OCI-M1 (cell line): ENCODE measurements at places on chromosomes 12 and 14.

DNA sequence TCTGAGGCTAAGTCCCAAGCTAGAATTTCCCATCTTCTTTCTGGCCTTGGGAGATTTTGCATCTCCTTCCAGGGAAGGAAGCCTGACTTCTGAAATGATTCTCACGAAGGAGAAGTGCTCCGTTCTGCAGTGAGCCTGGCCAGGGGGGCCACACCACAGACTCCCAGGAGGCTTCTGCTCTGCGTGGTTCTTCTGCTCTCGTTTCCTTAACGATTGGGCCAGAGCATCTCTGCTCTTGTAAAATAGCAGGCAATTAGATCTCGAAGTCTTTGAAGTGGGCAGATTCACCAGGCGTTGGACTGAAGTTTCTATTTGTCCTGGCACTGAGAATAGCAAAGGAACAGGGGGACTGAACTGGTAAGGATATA lies 6.7 kb upstream of the BATF start:
- no peak for DNase-seq

DNA sequence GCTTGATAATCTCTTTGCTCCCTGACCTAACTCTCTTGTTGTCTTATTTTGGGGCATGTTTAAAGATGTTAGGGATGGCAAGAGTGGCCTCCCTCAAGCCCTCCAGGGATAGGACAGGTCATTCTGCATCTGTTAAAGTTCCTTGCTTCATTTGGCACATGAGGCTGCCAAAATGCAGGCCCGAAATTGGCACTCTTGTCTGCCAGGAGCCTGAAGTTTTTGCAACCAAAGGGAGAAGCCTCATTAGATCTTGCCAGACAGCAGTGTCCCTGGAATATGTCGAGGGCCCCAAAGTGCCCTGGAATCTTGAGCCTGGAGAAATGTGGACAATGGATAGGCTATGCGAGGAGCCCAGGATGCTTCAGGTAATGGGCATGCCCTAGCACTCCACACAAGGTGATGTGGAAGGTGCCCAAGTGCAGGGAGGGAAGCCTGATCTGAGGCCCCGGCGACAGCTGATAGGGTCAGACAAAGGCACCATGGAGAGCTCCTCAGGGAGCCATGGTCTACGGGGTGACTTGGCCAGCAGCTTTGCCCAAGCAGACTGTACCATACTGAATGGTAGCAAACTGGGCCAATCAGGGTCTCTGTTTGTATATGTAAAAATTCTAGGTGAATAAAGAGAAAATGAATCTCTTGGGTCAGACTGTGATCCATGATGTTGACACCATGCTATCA lies 173.0 kb upstream of the WSCD2 start:
- DNase-seq = no peak

- DNase-seq = no peak
These were observed at the start of gene SLC39A2 for GRCh38 chr14:20998674-20999366. TSS of gene SLC39A2 (plus strand) at chr14:20999293. CDS start at chr14:20999447, 154 bp downstream.

GRCh38 chr14:93067088-93067487 lies 48.6 kb downstream of the ITPK1 start:
- DNase-seq = no peak

DNA sequence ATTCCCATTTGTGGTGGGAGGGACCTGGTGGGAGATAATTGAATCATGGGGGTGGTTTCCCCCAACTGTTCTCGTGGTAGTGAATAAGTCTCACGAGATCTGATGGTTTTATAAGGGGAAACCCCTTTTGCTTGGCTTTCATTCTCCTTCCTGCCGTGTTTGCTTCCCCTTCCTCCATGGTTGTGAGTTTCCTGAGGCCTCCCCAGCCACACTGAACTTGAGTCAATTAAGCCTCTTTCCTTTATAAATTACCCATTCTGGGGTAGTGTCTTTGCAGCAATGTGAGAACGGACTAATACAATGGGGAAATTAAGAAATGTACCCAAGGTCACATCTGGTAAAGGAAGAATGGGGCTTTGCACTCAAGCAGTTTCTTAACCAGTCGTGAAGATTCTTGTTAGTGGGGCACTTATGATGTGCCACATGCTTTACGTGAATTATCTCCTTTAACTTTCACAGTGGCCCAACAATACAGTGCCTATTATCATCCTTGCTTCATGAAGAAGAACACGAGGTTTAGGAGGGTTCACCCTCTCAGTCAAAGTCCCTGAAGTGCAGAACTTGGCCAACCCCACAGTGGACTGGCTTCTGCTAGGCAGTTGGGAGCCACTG lies 234.3 kb downstream of the EFCAB11 start:
- DNase-seq = no peak

GRCh38 chr14:68814539-68815297 lies 21.9 kb upstream of the ZFP36L1 start:
- peak; percentile 70 for DNase-seq

DNA sequence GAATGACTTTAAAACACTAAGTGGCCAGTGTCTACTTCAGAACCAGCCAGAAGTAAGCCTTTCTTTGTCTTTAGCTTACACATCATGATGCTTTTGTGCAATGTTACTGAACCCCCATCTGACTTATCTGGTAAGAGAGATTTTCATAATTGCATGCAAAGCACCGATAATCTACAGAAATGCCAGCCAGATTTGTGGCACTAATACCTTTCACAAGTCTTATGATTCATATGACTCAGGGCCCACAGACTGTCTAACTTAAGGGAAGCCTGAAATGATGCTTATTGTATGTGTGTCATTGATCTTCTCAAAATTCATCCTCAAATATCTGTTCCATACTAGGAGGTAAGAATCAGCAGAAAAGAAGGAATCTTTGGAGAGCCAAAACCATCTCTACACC lies 18.0 kb downstream of the IGF1 start:
- no peak for DNase-seq

DNA sequence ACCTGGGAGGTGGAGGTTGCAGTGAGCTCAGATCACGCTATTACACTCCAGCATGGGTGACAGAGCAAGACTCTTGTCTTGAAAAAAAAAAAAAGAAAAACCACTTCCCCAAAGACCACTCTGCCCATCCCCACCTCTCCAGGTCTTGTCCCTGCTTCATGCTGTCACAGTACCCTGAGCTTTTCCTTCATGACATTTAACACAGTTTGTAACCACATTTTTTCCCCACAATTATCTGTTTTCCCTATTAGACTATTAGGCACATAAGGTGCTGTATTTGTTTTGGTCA lies 6.9 kb downstream of the HECTD1 start:
- peak; percentile 59 for DNase-seq

DNA sequence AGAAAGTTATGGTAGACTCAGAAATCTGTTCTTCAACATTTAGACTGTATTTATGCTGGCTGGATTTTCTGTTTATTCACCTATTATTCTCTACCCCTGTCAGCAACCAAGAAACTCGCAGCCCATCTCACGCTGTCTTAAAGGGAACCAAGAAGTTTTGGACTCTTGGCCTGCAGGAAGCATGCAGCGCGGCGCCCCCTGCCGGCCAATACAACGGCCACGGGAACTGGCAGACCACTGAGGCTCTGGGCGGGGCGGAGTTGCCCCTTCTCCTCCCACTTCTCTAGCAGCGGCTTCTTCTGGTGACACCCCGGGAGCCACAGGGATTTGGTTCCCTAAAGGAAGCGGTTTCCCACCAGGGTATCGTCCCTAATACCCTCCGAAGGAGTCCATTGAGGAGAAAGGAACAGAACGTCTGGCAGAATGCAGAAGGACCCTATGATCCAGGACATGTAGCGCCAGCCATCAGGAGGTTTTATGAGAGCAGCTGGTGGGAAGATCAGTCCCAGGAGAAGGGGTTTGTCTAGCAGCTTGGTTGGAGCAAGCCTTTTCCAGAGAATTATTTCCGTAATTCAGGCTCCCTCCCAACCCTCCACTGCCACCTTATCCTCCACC lies 21.0 kb upstream of the RNASE2 start:
- DNase-seq = peak; percentile 28

DNA sequence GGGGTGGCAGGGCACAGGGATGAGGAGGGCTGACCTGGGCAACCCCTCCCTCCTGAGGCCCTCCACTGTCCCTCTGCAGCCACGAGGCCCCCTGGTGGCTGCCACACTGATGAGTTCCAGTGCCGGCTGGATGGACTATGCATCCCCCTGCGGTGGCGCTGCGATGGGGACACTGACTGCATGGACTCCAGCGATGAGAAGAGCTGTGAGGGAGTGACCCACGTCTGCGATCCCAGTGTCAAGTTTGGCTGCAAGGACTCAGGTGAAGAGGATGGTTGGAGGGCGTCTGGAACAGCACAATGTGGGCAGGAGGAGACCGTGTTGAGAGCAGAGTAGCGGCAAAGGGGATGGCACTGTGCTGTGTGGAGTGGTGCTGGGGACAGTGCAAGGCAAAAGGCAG lies 25.7 kb upstream of the LRP1-AS start:
- DNase-seq = peak; percentile 44

- no peak for DNase-seq
These were observed 22.6 kb downstream of the ZFYVE21 start for GRCh38 chr14:103738166-103738565.

- DNase-seq = peak; percentile 14
These were observed 167.1 kb downstream of the TBX5 start for GRCh38 chr12:114238808-114239207.

- DNase-seq = no peak
These were observed 52.1 kb downstream of the PTPN21 start for GRCh38 chr14:88502740-88503139.

GRCh38 chr12:29709496-29710040 lies 74.2 kb downstream of the TMTC1 start:
- no peak for DNase-seq

DNA sequence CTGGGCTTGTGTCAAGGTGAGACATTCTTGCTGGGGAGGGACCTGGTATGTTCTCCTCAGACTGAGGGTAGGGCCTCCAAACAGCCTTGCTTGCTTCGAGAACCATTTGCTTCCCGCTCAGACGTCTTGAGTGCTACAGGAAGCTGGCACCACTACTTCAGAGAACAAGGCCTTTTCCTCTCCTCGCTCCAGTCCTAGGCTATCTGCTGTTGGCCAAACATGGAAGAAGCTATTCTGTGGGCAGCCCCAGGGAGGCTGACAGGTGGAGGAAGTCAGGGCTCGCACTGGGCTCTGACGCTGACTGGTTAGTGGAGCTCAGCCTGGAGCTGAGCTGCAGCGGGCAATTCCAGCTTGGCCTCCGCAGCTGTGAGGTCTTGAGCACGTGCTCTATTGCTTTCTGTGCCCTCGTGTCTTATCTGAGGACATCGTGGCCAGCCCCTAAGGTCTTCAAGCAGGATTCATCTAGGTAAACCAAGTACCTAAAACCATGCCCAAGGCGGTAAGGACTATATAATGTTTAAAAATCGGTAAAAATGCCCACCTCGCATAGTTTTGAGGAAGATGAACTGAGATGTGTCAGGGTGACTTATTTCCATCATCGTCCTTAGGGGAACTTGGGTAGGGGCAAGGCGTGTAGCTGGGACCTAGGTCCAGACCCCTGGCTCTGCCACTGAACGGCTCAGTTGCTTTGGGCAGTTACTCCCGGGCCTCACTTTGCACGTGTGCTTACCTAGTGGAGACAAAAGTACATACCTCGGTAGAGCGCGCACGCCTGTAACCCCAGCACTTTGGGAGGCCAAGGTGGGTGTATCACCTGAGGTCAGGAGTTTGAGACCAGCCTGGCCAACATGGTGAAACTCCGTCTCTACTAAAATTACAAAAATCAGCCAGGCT lies 4.3 kb downstream of the GAPDH start:
- peak; percentile 41 for DNase-seq

- no peak for DNase-seq
These were observed 23.5 kb upstream of the DYRK2 start for GRCh38 chr12:67625004-67625403.

DNA sequence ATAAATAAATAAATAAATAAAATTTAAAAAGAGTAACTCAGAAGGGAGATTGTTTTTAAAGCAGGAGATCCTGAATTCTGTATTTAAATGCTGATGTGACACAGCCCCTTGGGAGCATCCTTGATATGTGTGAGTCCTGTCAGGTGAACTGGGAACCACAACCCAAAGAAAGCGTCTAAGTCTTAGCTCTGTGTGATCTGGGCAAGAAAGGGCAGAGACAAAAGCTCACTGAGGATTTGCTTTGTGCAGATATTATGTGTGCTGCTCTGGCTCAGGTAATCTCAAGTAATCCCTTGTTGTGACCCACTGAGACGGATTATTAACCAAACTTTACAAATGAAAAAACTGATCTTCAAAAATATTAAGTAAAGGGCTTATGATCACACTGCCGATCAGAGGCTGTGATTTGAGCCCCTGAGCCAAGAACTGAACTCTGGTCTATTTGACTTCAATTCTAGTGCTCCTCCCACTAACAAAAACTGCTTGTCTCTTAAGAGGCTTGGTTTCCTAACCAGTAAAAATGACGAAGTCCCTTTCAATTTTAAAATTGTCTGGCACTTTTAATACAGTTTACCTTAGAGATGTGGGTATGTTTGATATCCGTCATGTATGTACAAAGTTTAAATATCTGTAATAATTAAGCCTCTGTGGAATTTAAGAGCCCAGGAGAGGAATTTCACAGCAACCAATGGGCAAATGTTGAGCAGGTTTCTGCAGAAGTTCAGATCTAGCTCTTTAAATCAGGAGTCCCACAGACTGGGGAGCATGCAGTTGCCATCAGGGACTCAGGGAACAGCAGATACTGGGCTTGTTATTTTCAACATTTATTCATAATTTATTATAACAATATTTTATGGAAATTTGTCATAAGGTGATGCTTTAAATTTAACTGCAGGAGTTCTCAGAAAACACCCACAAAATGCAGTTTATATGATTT lies 46.1 kb downstream of the CPM start:
- DNase-seq = no peak

- DNase-seq = peak; percentile 72
These were observed 85.3 kb upstream of the FLRT2 start for GRCh38 chr14:85444635-85445034.

GRCh38 chr12:131281016-131281415 lies 327.3 kb downstream of the ADGRD1 start:
- no peak for DNase-seq

- DNase-seq = peak; percentile 54
These were observed 15.6 kb upstream of the C14orf180 start for GRCh38 chr14:104563742-104564615.

GRCh38 chr14:83744891-83745290 lies 1785.1 kb upstream of the FLRT2 start:
- no peak for DNase-seq

GRCh38 chr14:50222055-50222613 lies 9.2 kb downstream of the SOS2 start:
- no peak for DNase-seq

- no peak for DNase-seq
These were observed 207.9 kb downstream of the SLC16A7 start for GRCh38 chr12:59803735-59804134.

DNA sequence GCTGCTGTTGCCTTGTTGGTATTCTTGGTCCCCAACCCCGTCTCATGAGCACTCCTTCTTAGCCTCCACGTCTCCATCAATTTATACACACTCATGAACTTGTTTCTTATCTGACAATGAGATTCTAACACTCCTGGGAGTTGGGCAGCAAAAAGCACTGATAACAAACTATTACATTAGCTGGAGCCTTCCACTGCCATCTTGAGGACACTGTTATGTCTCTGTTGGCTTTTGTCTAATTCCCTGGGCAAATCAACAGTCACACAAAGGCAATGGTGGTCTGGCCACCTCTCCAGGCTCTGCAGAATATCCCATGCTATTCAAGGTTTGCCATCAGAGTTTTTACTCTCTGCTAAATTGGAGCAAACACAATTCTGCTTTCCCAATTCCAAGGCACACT lies 117.8 kb upstream of the COCH start:
- peak; percentile 9 for DNase-seq
